ENCODE measurements at places on chromosomes 5 and 9. TPM values are rescaled to one million over a fixed set of nuclear protein-coding genes. Genes with fewer than 3 reads are reported as not detected.

DNA sequence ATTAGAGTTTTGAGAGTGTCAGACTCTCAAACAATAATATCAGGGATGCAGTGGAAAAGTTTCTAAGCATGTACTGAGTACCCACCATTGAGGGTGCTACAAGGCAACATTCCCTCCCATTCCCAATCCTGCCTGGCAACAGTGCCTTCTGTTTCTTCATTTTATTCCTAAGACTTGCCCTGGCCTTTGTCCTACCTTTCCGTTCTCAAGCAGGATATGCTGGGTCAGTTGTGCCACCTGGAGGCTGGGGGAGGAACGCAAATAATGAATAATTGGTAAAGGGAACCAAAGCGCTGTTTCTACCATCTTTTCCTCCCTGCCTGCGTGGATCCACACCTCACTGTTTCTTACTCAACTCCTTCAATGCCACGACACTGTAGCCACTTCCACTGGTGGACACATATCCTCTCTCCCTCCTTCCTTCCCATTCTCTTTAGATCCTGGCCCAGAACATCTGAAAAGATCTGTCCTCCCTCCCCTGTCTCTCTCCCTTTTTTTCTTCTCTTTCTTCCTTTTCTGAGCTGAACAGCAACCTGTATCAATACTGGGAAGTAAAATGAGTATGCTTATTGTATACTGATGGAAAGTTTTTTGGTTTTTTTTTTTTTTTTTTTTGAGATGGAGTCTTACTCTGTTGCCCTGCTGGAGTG lies 149.5 kb downstream of the C9orf152 start:
- peak; percentile 52 for DNase-seq

- DNase-seq, result no peak
Observed at GRCh38 chr5:83964271-83964670, 243.6 kb upstream of the HAPLN1 start.

GRCh38 chr5:139636207-139636792 lies 11.8 kb upstream of the CXXC5 start:
- no peak for DNase-seq

DNA sequence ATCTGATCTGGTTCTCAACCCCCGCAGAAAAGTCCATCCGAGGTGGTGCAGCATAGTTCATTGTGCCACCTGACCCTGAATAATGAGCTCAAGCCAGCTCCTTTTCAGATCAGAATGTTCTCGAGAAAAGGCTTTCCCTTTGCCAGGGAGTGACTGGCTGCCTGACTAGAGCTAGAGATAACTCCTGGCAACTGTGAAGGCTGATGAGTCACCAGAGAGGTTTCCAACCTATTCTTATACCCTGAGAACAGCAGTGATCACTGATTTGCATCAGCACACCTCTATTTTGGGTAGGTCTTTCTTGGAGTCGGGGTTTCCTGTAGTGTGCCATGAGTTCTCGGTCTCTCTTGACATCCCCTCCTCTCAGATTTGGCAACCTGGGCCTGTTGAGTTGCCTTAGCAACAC lies 127.9 kb downstream of the PIK3R1 start:
- peak; percentile 81 for DNase-seq

- DNase-seq, result peak; percentile 93
Observed at GRCh38 chr5:53253421-53253871, 143.9 kb upstream of the MOCS2 start.

KCNN2 gene
- total RNA-seq, result 2.2 TPM

ZSWIM6 gene
- 10.8 TPM for total RNA-seq

DNA sequence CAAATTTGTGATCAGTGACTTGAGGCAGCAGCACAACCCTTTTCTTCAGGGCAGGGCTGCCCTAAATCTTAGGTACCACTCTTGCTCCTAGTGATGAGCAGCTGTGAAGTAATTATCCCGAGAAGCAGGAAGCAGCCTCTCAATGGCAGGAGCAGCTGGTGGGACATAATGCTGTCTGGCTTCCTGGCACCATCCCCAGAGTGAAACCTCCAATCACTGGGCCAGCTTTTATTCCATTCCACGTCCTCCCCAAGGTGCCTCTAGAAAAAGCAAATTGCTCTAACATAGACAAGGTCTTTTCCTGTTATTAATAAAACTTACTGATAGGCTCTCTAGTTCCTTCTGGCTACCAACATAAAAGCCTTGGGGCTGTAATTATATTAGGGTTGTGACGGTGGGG lies 154.0 kb downstream of the FRMD3 start:
- DNase-seq, result no peak

PCDHB13 gene
- total RNA-seq, result 0.18 TPM

GRCh38 chr9:127013597-127013996 lies 99.0 kb downstream of the RALGPS1 start:
- no peak for DNase-seq

PRRX2 gene
- total RNA-seq, result 12.7 TPM

DNA sequence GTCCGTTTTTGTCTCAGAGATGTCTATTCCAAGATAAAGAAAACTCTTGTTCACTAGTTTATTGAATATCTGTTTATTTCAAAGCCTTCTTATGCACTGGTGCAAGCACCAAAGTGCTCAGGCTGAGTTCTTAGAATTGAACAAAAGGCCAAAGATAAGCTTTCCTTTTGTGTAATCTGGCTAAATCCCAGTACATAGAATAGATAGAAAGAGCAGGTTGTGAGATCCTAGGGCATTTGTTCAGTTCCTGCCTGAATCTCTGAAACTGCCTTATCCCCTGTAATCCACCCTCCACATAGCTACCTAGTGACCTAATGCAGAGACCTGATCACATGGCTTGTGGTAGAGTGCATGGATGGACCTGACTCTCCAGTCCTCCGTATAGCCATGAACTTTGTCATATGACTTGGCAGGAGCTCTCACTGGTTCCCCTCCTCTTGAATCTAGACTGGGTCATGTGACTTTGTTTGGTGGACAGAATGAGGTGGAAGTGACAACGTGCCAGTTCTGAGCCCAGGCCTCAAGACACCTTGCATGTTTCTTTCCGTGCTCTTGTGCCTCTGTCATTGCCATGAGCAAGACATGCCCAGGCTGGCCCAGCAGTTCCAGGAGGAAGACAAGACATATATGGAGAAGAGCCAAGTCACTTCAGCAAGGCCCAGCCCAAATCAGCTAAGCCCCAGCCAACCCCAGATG lies 139.3 kb upstream of the SHB start:
- DNase-seq, result no peak

DMRT3 gene
- total RNA-seq, result not detected

GRCh38 chr5:75568202-75568601 lies 43.1 kb upstream of the ANKDD1B start:
- no peak for DNase-seq
